ENCODE measurements at places on chromosomes 2 and 18.

DNA sequence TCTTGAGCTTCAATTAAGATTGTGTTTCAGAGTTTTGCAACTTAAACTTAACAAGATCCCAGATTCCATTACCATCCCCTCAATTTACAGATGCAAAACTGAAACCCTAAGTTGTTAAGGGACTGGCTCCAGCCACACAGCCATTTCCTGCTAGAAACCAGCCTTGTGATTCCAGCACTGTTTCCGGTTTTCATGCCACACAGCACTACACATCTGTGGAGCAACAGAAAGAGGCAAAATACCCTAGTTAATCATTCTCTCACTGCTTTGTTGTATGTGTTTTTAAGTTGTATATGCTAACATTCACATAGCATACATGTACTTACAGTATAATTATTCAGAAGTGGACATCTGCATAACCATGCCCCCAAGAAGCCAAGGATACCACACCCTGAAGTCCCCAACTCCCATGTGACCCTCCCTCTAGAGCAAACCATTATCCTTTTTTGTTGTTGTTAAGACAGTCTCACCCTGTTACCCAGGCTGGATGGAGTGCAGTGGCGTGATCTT lies 87.4 kb downstream of the MYO5B start:
- no peak for DNase-seq

GRCh38 chr2:9144617-9145016 lies 62.0 kb upstream of the ASAP2 start:
- DNase-seq, result no peak

DNA sequence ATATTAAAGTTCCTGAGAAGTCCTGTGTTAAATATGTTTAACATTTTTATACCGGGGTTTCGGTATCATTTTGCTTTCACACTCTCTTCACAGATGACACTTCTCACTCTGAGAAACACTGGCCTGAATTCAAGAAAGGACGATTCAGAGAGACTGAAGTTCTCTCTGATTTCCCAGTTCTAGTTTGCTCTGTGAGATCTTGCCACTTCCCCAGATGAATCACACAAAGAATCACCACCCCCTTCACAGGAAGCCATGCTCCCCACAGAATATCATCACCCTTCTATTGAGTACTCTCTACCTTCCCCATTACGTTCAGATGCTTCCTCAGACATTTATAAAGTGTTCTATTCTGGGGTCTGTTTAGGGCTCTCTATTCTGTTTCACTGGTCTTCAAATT lies 16.1 kb upstream of the CD207 start:
- DNase-seq, result no peak

DNA sequence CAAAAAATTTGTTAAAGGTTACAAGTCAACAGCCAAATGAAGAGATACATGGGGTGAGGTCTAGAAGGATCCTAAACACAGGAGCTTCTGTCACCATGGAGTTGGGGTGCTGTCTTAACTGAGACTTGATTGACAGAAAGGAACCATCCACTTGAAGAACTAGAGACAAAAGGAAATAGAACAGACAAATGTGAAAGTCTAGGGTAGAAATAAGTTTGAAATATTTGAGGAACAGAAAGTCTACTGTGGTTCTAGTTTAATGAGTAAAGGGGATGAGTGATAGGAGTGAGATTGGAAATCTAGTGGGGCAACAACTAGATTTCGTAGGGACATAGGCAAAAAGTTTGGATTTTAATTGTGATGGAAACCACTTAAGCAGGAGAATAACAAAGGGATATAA lies 18.7 kb downstream of the RBBP8 start:
- DNase-seq, result no peak

GRCh38 chr18:56789004-56789888 lies 138.1 kb downstream of the WDR7 start:
- DNase-seq, result no peak

GRCh38 chr2:60478660-60479059 lies 74.8 kb downstream of the BCL11A start:
- DNase-seq, result no peak

GRCh38 chr2:238862701-238863100 lies 14.8 kb downstream of the TWIST2 start:
- DNase-seq, result no peak

GRCh38 chr2:61679096-61679495 lies 140.9 kb upstream of the XPO1 start:
- no peak for DNase-seq

DNA sequence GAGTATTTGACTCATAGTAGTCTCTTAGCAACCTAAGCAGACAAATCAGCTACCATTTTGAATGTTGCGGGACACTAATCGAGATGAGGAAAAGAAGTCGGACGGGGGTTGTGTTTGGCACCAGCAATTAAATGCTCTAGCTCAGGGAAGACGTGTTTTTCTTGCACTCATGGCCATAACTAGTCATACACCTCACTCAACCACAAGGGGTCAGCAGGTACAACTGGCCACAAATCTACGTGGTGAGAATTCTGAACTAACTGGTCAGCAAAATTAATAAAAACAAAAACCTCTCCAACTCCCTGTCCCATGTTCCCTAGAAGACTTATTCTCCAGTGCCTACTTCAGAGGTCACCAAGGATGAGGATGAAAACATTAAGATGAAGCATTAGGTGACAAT lies 1467.8 kb downstream of the DPP10 start:
- no peak for DNase-seq

GRCh38 chr2:40450066-40450795 lies 1.7 kb downstream of the SLC8A1 start:
- no peak for DNase-seq

GRCh38 chr2:219681694-219682300 lies 54.4 kb downstream of the SLC4A3 start:
- no peak for DNase-seq

DNA sequence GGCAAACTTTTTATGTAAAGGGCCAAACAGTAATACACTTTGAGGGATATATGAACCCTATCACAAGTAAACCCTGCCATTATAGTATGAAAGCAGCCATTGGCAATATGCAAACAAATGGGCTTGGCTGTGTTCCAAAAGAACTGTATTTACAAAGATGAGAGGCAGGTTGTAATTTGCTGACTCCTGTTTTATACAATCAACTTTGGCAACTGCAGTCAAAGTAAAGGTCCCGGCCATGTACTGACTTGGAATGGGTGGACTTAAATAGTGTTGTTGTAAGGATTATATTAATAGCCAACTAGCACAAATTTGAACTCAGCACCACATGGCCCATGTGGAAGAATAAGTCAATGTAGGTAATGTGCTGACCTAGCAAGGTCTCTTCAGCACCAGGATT lies 223.4 kb downstream of the WDPCP start:
- DNase-seq, result no peak

DNA sequence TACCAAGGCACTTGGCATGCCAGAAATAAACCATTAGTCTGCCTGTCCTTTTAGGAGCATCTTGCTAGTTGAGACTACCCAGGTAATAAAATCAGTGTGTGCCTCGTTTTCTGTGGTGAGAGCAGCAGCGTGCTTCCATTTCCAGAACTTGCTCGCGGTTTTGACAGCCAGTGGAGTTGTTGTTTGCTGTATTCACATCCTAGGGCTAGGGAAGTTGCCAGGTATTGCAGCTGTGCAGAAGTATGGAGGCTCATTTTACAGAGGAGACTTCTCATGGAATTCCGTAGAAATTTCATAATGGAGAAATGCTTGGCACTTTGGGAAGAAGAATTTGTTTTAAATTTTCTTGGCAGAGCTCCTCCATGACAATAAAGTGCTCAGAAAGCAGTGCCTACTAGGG lies 1355.1 kb upstream of the ZEB2 start:
- DNase-seq, result no peak

DNA sequence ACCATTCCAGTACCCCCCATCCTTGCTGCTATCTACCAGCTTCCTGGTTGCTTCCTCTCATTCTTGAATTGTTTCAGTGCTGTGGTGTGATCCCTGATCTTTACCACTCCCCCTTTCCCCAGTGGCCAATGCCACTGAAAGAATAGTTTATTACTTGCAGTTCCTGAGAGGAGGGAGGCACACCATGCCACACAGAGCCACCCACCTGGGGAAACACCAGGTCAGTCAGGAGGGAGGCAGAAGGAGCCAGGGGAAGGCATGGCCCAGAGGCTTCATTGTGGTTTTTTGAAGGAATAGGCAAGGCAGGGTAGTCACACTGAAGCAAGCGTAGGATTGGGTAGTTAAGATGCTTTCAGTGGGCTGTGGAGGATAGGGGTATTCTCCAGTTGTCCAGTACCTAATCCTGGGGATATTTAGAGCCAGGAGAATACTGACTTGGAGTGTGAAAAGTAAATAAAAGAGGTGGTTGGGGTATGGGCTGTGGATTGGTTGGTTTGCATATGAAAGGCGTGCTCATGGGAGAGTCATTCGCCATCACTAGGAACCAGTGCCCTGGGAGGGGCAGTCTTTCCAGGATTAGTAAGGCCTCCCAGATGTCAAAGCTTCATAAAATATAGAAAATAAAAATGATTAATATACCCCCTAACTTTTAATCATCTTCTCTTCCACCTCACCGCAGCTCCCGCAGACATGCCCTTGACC lies 6.7 kb upstream of the TMEM177 start:
- DNase-seq, result no peak

DNA sequence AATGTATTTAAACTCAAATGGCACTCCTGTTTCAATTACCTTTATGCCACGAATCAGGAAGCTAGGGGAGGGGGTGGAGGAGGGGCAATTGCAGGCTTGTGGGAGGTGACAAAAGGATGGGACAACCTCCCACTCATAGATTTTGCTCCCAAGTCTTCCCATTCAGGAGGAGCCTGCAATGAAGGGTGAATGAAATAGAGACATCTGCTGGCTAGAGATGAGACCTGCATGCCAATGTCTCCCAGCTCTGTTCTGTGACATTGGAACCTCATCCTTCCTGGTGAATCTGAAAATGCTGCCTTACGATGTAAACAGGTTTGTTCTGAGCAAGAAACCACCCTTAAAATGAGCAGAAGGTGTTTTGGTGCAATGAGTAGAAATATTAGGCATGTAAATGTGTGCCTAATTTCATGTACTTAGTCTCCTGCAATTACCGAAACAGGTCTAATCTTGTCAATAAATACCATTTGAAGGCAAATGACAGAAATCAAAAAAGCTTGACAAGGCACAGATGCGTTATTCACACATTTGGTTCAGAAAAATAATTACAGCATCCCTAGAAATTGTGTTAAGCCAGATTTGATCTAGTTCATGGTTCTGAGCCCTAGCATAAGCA lies 2.7 kb upstream of the PID1 start:
- DNase-seq, result no peak

DNA sequence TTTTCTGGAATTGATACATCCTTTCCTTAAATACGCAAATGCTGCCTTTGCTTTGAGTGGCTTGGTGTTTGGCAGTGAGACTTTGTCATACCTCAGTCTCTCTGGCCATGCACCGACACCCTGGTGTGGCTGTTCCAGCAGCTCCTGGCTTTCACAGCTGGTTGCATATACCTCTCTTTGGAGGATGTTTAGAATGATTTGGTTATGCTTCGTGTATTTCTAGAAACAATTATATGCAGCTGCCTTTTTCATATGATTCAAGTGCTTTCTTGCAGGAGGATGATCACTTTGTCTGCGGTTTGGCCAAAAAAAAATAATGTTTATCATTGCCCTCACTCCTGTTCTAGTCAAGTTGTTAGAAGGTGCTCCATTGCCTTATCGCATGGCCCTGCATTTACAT lies 95.0 kb upstream of the EML6 start:
- DNase-seq, result no peak

DNA sequence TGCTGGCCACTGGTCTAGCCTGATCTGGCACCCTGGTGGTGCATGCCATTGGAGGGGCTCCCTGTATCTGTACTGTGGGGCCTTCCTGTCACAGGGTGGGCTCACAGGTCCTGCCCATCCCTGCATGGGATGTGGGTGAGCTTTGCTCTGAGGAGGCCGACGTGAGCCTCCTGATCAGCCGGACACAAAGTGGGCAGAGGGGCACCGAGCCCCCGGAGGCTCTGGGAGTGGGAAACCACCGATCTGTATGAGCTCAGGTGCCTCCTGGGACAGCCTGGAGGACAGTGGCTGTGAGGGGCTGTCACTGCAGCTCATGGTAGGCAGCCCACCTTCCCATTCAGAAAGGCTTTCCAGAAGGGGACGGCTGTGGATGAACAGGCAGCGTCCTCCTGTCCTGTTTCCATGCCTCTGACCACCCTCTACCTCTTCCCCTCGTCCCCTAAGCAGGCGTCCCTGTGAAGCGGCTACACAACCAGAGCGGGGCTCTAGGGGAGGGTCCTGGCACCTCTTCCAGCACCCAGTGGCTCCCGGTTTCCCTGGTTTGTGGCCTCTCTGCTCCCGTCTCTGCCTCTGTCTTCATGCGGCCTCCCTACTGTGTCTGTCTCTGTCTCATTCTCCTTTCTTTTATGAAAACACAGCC lies 112.5 kb upstream of the OTOS start:
- DNase-seq, result no peak

DNA sequence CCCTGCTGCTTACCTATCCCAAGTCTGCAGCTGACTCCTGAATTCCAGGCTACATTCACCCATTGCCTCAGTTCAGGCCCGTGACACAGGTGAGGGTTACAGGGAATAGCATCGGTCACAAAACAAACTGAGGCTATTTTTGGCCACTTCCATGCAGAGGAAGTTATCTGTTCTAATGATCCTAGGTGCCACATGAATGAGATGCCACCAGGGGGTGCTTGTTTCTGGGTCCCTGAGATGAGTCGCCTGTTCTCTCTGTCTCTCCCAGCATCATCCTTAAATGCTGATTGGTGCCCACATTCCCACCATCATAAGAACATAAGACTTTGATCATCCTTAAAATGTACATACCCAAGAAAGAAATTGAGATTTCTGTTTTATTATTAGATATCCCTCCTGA lies 119.0 kb upstream of the CELF4 start:
- DNase-seq, result no peak

GRCh38 chr2:148122788-148123187 lies 101.9 kb downstream of the MBD5 start:
- DNase-seq, result no peak

GRCh38 chr2:3175568-3175955 lies 202.1 kb downstream of the EIPR1 start:
- DNase-seq, result no peak

- no peak for DNase-seq
Observed at GRCh38 chr2:33497221-33497650, 20.8 kb downstream of the RASGRP3 start.

GRCh38 chr2:85949280-85949679 lies 60.5 kb upstream of the ST3GAL5 start:
- no peak for DNase-seq

GRCh38 chr2:29628862-29629261 lies 292.5 kb downstream of the ALK start:
- DNase-seq, result no peak

GRCh38 chr2:222303828-222304736 lies 5.3 kb upstream of the PAX3 start:
- DNase-seq, result no peak

DNA sequence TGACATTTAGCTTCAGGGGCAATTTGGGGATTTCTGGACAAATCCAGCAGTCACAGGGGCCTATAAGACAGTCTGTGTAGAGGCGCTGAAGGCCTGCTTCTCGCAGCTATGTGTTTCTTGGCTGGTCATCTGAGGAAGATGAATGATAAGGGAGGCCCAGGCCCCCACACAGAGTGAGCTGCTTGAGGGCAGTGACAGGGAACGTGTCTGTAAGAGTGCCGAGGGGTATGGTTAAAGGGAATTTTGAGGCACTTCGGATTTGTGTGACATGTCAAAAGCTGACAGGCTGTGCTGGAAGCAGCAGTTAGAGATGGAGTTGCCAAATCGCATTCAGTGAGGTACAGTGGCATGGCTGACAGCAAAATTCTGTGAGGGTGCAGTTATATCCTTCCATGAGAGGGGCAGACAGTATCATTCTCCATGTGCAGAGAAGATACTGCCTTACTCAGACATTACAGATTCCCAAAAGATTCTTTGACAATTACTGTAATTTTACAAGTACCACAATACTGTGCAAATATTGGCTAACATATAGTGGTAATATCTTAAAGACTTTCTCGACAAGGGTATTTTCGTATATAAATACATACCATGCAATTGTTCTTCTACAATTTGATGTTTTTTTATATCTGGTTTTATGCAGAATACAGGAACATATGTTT lies 74.0 kb downstream of the CERS6 start:
- no peak for DNase-seq
